Colonic mucosa (tissue), 4 donors: ENCODE measurements at places on chromosomes 5 and 9.

- no peak for DNase-seq
Observed at GRCh38 chr9:127534931-127535330, 77.1 kb upstream of the STXBP1 start.

DNA sequence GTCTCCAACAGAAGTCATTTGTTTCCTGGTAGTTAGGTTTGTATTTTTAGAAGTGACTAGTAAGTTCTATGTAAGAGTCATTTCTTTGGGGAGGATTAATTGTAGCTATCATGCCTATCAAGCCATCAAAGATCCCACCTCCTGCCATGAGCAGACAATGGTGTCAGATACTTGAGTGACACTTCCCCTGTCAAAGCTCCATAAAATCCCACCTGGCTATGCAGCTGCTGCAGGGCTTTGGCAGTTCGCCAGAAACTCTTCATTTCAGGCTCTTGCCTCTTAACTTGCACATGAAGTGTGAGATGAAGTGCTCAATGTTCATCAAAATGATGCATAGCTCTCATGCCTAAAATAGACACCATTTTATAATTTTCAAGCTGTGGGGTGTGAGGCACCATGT is 312.1 kb downstream of the CDH12 start:
- DNase-seq, result no peak

DNA sequence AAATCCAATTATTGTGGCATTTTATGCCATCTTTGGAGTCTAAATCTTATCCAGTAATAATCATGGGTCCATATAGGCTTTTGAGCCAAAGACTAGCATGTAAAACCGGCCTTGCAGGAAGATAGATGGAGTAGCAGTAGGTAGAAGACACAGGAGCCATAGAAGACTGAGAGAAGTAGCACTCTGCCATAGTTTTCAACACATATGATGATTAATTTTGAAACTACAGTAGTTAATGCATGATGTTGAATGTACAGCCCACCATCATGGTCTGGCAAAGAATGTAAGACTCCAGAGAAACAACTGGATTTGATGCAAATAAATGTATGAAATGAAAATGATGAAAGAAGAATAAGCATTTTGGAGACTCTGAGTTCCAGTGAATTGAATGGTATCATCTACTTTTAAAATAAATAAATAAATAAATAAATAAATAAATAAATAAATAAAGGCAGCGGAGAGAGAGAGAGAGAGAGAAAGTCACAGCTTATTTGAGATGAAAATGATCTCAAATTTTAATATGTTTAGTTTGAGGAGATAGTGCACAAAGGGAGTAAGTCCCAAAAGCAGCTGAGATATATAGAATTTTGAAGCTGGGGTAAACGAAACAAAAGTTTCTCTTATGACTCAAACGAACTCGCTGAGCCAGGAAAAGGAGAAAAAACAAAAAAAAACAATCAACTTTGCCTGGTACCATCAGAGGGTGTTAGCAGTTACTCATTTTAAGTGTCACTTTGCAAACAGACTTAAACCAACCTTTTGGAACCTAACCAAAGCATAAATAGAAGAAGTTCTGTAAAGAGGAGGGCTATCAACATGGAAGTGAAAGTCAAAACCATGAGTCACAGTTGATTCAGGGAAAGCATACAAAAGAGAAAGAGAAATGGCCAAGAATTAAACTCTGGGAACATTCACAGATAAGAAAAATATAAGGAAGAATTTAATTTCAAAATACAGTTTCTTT is 388.7 kb downstream of the CETN3 start:
- no peak for DNase-seq

GRCh38 chr9:83557317-83557716 is 19.1 kb upstream of the FRMD3 start:
- DNase-seq, result no peak

DNA sequence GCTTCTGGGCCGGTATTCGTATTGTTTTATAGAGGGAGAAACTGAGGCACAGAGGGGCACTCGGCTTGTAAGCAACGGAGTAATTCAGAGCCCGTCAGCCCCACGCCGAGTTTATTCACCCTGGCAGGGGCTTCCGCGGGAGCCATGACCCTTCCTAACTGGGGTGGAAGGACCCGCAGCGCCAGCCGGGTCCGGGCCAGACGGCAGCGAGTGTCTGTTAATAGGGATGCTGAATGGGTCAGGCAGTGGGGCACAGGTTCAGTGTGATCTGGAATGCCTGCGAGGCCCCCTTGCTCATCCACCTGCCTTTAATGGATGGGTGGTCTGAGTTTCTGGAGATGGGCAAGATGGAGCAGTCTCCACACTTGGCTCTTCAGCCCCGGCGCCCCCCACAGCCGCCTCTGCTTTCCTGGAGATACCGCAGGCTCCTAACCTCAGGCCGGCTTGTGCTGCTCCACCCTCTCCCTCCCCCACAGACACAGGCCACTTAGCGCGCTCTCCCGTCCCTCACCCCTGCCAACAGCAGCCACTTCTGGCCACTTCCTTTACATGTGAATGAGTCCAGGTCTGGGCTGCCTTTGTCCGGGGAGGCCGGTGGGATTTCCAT is 147.1 kb downstream of the ERCC6L2 start:
- DNase-seq, result peak; percentile 53

DNA sequence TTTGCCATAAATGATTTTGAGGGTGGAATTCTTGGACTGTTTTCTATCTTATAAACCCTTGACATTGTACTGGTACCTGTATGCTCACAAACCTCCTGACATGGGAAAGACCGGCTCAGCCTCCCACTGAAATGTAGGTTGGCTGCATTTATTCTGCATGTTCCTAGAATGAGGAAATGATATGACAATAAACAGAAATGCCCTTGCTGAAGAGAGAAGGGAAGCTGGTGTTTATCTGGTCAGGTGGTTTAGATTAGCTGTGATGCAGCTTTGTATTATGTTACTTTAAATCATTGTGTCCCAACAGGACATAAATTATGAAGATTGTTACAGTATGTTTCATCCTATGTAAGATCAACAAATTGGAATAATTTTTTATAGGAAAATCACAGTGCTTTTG is 23.1 kb upstream of the CATSPER3 start:
- DNase-seq, result no peak

DNA sequence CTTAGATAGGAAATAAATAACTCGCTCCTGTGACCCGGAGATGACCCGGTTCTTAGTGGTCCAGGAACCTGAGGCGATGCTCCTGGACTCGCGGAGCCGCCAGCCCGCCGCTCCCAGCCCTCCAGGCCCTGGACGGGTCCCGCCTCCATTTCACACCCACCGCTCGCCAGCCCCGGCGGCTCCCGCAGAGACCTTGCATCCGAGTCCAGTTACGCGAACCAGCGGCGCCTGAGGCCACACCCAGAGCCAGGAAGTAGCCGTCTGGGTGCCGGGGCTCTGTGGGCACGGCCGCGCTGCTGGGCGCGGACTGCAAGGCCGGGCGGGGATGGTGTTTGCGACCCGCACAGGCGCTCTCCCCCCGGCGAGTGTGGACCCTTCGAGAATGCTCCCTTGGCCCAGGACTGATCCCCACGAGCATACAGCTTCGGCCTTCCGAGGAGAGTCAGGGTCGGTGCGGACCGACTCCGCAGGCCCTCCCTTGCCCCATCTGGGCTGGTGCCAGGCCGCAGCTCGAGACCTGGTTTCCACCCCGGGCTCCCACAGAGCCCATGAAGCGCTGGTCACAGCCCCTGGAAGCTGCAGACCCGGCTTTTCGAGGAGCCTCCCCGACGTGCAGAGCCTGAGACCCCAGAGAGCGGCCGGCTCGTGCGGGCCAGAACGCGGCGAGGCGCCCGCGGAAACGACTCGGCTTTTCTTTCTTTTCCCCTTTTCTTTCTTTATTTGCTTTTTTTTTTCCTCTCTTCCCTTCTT is 5.2 kb upstream of the BARX1 start:
- DNase-seq, result peak; percentile 31

DNA sequence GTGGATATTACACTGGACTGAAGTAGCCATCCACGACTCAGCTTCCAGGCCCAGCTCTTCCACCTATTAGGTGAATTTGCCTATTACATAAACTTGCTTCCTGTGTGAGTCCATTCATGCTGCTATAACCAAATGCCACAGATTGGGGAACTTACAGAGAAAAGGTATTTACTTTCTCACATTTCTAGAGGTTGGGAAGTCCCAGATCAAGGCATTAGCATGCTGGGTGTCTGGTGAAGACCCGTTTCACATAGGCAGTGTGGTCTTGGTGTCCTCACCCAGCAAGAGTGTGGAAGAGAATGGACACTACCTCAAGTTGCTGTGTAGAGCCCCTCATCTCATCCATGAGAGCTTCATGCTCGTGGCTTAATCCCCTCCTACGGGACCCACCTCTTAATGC is 282.6 kb downstream of the IRX1 start:
- no peak for DNase-seq

GRCh38 chr9:90024409-90024808 is 419.6 kb downstream of the GADD45G start:
- DNase-seq, result no peak

DNA sequence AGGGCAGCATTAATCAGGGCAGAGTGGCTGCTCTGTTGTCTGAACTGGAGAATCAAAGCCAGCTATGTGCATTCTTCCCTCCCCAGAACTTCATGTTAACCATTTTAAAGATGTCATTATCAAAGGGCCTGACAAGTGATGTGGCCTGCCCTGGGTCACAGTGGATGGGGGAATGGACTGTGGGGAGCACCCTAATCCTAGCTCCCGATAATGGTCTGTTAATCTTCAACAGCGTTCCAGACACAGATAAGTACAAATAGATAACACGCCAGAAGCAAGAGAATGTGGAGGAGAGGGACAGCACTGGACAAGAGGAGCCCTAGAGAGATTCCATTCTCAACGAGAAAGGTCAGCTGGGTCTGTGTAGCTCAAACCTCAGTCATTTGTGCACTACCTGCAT is 77.5 kb downstream of the DPYSL3 start:
- no peak for DNase-seq

DNA sequence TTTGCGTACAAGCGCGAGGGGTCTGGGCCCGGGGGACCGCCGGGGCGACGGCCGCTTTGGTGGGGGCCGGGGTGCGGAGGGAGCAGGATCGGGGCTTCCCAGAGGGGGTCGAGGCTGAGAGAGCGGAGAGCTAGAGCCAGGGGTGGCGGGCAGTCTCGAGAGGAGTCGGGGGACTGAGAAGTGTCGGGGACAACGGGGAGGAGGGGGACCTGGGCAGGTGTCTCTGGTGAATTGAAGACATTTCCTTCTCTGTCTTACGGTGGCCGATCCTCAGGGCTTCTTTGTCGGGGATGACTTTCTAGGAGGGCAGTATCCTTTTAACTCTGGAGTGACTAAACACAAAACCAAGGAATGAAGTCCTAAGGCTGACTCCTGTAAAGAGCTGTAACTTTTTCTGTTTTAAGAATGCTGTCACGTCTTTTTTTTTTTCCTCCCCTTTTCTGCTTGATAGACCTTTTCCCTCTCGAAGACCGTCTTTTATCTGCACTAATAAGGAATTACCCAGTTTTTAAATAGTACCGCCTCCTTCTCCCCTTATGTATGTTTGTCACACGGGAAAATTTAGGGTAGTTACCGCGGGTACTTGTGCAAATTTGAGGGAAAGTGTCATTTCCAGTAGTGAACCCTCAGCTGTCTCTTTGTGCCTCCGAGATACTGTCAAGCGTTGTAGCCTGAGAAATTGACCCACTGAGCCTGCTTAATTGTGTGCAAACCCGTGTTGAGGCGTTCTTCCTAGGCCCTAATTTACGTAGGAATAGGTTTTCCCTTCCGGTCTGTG is 822 bp downstream of the DENND4C start:
- peak; percentile 50 for DNase-seq

- DNase-seq, result no peak
Observed at GRCh38 chr5:116355819-116356601, 218.6 kb downstream of the SEMA6A start.

DNA sequence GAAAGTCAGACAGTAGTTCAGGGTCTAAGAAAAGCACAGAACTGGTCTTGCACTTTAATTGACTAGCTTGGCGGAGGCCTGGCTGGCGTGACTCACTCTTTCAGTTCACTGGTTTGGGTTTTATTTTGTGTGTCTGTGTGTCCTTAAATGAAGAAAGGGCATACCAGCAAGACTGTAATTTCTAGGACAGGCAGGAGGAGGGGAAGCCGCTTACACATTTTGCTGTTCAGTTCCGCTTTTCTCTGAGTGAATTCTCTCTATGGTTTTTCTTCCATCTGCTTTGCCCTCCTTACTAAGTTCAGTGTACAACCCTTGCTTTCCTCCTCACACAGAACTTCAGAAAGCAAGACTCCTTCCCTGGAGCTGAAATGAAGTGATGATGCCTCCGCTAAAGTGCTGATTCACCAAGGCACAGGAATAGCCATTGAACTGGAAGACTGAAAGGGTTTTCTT is 150.8 kb downstream of the MEF2C start:
- no peak for DNase-seq

DNA sequence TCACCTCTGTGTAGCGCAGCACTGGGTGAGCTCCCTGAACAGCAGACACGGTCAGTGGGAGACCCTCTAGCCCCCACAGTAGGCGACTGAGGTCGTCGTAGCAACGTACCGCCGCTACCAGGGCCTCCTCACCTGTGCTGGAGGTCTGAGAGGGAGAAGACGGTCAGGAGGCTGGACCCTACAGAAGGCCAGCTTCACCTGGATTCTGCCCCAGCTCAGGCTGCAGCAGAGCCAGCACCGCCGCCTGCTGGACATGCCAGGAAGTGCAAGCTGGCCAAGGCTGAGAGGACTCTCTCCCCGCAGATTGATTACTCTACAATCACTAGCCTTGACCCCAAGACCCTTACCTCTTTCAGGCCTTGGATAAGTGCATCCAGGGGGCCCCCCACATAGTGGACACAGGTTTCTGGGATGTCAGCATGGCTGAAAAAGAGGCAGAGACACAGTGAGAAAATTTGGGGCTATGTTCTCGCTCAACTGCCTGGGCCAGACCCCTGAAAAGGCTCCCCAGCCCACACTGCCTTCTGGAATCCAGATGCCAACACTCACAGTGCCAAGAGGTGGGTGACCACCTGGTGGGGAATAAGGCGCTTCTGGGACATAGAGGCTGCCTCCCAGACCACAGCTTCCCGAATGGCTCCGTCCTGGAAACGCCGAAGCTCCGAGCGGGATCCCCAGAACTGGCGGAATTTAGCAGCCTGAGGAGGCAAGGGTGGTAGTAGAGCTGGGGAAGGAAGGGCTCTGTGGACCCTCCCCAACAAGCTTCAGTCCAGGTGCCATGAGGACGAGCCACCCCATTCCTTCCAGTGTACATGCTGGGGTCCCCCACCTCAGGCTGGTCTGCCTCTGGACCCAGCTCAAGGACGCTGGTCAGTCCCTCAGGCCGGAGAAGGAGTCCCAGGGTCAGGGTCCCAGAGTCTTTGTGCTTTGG is 6.9 kb downstream of the NOL6 start:
- peak; percentile 72 for DNase-seq

DNA sequence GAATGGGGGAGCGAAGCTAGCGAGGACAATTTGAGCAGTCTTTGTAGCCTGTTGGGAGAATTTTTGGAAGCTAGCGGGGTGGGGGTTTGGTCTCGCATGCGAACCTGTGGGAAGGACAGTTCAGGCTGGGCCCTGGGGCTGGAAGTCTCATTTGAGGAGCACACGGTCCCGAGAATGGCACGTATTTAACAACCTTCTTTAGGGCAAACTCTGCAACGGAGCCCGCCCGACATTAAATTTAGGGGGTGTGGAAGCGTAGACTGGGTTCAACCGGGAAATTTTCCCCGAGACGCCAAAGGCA is 35.2 kb upstream of the NFIB start:
- DNase-seq, result no peak
